Stimulated activated CD4-positive, alpha-beta T cell treated with anti-CD3 and anti-CD28 coated beads, Interleukin-15, amount 100 ng/mL, for 24 hours (primary cell): ENCODE measurements at places on chromosomes 11 and 22.

GRCh38 chr11:85811624-85812023, 683 bp upstream of the SYTL2 start:
- no peak for DNase-seq

- DNase-seq, result no peak
Measured at GRCh38 chr11:88520391-88520790, 182.9 kb upstream of the CTSC start.

GRCh38 chr22:43002202-43002586, 12.8 kb downstream of the PACSIN2 start:
- no peak for DNase-seq

- DNase-seq, result no peak
Measured at GRCh38 chr22:45150139-45150538, 13.6 kb upstream of the NUP50 start.

DNA sequence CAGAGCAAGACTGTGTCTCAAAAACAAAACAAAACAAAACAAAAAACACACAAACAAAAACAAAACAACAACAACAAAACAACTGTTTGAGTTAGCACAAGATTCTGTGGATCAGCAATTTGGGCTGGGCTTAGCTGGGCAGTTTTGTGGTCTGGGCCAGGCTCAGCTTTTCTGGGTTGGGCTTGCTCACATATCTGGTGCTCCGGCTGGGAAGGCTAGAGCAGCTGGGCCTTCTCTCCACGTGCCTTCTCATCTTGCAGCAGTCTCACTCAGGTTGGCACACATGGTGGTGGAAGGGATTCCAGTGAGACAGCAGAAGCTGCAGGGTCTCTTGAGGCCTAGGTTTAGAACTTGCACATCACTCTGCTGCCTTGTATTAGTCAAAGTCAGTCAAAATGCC, 35.7 kb downstream of the EIF3F start:
- DNase-seq, result no peak

DNA sequence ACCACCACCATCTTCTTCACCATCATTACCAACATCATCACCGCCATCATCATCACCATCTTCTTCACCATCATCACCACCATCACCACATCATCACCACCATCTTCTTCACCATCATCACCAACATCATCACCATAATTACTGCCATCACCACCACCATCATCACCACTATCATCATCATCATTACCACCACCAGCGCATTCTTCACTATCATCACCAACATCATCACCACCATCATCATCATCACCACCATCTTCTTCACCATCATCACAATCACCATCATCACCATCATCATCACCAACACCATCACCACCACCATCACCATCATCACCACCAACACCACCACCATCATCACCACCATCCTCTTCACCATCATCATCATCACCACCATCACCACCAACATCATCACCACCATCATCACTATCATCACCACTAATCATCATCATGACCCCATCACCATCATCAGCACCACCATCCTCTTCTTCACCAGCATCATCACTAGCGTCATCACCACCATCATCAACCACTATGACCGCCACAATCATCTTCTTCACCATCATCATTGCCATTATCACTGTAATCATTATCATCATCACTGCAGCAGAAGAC, 303.8 kb downstream of the CTTN start:
- no peak for DNase-seq

DNA sequence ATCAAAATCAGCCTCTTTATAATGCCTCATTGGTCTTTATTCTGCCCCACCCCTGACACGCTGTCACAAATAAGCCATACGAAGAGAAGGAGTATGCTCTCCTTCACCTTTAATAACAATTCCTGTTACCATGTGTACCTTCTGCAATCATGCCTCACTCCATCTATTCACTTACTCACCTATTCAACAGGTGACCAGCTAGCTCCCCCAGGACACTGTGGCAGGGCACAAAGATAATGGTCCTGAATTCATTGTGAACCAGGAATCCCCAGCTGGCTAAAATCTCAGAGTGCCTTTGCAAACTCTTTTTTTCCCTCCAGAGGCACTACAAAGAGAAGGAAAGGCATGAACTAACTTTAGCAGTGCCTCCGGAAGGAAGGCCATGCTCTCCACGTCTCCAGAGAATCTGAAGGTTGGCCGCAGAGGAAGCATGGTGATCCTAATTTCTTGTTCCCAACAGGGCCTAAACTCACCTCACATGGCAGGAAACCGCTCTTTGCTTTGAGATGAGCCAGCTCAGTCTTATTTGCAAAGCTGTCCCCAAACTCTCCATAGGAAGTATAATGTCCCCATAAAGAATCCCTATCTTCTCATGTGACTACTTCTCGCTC, 590.3 kb downstream of the BUD13 start:
- no peak for DNase-seq

GRCh38 chr11:101019870-101020269, 109.7 kb downstream of the PGR start:
- DNase-seq, result no peak

- DNase-seq, result no peak
Measured at GRCh38 chr11:9066433-9066925, 24.9 kb downstream of the SCUBE2 start.

GRCh38 chr11:64244966-64245365, 1.8 kb downstream of the PPP1R14B start:
- DNase-seq, result no peak
